ENCODE measurements at places on chromosomes 7 and 10. TPM values are rescaled to one million over a fixed set of nuclear protein-coding genes. Genes with fewer than 3 reads are reported as not detected.

GRCh38 chr7:158384746-158385145, 202.9 kb downstream of the PTPRN2 start:
- no peak for DNase-seq

- DNase-seq: no peak
Measured at GRCh38 chr7:110591341-110591740, 499.6 kb upstream of the LRRN3 start.

SLC16A9 gene
- total RNA-seq: 0.06 TPM

BMPER gene
- total RNA-seq: 4.6 TPM

TEX47 gene
- total RNA-seq: not detected

FAM237B gene
- not detected for total RNA-seq

NPY4R gene
- total RNA-seq: not detected

DNA sequence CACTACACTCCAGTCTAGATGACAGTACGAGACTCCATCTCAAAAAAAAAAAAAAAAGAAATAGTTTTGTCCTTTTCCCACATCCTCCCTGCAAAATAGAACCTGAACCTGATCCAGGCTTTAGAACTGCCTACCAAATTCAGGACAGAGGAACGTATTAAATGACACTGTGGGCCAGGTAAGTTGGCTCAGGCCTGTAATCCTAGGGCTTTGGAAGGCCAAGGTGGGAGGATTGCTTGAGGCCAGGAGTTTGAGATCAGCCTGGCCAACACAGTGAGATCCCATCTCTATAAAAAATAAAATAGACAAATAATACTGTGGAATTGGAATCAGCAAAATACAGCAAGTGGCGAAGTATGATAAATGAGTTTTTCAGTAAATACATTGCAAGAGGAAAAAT, 10.0 kb upstream of the BNIP3 start:
- no peak for DNase-seq

GRCh38 chr10:15745751-15746150, 26.0 kb upstream of the ITGA8 start:
- DNase-seq: no peak
